ENCODE measurements at places on chromosomes 6 and 20.

DNA sequence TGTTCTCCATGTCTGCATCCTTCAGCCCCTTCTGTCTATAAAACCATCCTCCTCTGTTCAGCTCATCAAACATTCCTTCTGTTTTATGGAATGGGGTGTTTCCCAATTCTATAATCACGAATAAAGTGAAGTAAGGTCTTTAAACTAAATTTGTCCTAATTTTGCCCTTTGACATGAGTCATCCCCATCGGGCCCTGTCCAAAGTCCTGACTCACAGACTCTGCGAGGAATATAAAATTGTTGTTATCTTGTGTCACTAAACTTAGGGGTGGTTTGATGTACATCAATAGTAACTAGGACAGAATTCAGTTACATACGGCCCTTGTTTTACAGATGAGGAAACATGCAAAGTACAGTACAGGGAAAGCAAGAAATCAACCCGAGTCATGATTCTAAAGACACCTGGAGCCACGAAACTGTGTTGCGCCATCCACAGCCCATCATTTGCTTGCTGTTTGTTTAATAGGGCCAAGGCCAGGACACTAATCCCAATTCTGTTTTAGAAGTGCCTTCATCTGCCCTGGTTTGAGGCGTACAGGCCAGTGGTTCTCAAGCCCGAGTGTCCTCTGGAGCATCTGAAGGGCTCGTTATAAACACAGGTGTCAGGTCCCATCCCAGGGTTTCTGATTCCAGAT is 2.8 kb downstream of the ACSS1 start:
- no peak for DNase-seq

GRCh38 chr6:551405-551804 is 105.5 kb downstream of the HUS1B start:
- no peak for DNase-seq

DNA sequence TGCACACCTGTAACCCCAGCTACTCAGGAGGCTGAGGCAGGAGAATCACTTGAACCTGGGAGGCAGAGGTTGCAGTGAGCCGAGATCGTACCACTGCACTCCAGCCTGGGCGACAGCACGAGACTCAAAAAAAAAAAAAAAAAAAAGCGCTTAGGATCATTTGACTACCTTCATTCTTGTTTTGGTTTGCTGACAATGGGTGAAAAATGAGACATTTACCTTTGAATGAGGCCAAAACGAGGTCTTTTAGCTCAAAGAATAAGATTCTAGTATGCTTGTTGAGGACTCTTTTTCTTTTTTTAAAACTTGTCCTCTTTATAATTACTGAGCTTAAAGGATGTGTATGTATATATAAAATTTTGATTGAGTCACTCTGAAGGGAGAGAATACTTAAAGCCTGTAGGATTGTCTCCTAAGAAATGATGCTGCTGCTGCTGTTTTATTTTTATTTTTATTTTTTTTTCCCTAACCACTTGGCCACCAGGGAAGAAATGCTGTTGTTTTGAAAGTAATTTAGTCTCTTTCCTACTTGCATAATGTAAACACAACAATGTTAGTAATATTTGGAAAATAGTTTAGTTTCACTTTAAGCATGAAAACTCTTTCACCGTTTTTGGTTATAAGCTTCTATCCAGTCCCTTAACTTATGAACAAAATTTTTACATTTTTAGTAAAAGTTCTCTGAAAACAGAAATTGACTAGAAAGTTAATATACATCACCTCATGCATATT is 7.9 kb downstream of the UBR2 start:
- no peak for DNase-seq

DNA sequence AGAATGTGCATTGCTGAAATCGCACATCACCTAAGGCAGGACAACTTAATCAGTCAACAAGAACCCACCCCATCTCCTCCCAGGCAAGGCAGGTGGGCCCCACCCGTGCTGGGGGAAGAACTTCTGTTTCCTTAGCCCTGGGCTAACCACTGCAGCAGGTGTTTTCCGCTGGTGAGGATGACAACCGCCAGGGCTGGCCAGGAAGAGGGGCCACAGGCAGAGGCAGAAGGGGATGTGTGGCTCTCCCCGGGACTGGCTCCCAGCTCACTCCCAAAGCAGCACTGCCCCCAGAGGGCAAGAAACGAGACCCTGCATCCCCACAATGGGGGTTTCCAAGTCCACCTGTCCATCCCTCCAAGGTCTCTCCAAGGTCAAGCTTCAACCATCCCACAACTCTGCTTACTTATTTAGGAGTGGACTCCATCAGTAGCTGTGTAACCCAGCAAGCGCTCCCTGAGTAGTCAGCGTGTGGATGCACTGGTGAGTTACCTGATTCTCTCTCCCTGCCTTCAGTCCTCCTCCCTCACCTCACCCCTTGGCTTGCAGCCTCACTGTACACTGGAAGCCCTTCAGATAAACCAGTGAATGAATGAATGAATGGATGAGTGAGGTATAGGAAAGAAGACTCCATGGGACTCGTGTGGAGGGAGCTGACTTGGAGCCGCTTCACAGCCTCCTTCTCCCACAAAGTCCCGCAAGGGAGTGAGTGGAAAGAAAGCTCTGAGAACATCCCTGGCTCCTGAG is 168.2 kb upstream of the CST7 start:
- DNase-seq, result no peak

DNA sequence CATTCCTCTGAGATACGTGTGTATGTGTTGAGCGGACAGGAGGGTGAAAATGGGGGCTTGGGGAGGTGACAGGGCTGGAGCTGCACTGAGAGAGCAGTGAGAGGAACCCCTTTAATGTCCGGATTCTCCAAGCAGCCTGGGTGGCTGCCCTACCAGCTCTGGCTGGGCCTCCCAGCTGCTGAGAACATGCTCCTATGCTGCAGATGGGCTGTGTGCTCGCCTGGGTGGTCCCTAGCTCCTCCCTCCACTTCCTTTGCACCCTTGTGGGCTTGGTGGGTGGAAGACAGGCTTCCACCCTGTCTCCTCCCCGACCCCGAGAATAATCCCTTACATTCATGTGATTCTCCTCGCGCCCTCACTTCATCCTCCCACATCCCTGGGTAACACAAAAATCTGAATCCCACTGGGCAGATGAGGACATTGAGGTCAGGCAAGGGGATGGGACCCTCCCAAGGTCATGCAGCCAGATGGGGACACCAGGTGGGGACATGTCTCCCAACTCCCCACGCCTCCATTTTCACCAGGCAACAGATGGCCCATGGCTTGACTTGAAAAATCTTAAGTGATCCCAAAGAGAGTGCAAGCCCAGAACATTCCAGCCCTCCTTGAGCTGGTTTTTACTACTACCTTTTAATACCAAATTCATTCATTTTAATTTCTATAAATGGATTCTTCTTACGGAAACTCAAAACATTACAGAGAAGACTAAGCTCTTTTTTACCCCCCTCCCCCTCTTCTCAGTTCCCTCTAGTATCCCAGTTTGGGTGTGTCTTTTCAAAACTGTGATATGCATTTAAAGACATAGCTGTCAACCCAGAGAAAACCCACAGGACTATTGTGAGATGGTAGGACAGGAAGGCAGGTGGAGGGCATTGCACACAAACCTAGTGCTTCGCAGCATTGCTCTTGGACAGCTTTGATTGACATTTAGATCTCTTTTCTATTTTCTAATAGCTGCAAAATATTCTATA is 5.0 kb upstream of the PDRG1 start:
- DNase-seq, result no peak

DNA sequence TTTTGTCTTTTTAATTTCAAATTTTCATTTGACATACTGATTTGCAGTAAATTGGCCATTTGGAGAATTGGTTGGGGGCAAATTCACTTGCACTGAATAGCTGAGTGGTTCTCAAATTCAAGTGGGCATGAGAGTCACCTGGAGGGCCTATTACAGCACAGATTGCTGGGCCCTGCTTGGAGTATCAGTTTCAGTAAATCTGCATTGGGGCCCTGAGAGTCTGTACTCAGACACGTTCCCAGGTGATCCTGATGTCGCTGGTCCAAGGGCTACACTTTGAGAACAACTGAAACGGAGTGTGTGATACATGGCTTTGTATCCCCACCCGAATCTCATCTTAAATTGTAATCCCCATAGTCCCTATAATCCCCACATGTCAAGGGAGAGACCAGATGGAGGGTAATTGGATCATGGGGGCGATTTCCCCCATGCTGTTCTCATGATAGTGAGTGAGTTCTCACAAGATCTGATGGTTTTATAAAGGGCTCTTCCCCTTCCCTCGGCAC is 115.9 kb downstream of the KLHL32 start:
- no peak for DNase-seq

DNA sequence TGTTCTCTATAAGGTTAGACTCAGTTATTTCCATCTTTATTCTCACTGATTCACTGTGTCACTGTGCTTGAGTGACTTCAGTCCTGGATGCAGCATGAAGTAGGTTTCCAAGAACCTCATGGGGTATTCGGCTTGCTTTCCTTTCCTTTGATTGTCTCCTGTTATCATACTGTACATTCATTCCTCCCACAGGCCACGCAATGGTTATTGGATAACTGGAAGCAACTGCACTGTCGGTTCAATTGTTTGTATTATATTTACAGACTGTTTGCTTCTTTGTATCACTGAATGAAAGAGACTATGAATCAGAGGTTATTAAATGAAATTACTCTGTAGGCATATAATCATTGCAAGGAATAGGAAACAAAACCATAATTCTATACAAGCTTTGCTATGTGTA is 129.4 kb downstream of the MAP7 start:
- DNase-seq, result no peak

- DNase-seq, result no peak
Measured at GRCh38 chr6:15927531-15928225, 201.2 kb upstream of the MYLIP start.

DNA sequence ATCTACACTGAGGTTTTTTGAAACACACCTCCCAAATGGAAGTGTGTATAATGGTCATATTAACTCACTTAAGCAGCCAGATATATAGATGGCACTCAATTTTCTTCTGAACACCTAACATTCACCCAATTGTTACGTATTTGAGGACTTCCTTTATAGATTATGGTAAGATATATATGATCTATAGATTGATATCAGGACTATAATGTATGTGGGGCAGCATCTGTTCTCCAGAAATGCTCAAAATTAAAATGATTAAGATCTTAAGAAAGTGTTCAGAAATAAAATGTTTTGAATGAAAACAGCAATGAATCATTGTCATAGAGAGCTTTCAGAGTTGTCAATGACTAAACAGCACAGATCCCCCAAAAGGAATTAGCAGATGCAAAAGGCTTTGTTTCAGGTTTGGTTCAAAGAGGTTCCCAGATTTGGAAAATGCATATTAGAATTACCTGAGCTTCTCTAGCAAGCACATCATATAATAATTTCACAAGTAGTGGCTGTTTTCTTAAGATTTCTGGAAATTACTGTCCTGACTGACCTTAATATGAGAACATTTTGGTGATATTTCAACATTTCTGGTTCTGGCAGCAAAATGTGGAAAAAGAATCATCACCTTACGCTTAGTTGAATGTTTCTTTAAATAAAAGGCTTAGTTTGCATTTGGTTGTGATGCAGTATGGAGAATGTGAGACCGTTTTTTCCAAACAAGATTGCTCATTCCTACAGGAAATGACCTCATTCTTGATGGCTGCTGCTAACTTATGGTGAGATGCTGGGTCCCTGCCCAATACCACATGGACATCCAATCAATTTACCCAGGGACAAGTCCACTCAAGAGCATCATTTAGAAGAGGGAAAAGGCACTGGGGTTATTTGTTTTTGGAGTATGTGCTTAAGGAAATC is 31.5 kb downstream of the TRAF3IP2 start:
- DNase-seq, result no peak

DNA sequence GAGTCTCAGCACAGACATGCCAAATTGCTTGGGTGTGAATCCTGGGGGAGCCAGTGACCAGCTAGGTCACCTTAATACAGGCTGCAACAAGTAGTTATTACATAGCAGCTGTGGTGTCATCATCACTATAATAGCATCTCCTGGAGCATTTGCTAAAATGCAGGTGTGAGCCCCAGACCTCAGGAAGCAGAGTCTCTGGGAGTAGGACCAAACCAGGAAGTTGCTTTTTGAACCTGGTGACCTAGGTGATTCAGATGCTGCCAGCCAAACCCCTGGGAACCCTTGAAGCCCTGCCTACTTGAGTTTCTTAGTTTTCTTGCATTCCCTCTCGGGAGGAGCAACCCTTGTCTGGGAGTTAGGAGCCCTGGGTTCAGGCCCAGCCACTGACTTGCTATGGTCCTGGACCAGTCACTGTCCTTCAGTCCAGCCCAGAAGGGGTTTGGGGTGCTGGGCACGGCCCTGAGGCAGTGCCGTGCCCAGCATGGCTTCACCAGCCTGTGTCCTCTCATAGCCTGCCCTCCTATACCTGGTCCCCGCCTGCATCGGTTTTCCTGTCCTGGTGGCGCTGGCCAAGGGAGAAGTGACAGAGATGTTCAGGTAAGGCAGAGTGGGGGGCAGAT is 39.3 kb upstream of the ID1 start:
- DNase-seq, result no peak

DNA sequence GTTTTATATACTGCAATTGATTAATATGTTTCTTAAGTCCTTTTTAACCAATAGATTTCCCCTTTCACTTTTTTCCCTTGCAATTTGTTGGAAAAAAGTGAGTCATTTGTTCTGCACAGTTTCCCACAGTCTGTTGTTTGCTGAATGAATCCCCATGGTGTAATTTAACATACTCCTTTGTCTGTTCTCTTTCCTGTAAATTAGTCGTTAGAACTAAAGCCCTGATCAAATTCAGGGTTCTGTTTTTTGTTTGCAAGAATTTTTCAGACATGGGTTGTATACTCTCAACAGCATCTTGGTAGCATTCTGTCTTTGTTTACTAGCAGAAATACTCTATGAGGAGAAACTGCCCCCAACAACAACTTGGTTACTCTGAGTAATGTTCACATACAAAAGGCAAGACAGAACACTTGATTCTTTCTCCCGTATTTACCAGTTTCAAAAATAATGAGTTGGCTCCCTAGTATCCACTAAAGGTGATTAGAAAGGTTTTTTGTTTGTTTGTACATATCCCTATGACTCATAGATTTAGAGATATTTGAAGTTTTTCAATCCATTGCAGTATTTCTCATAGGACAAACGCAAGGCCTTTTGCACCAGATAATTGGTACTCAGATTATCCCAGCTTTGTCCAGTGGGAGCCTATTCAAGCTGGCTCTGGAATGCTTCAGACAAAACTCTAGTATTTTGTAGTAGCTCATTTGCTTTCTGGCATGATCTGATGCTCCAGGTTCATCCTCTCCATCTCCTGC is 16.5 kb downstream of the BLOC1S5 start:
- DNase-seq, result no peak

- no peak for DNase-seq
Measured at GRCh38 chr6:56152611-56153010, 94.8 kb downstream of the COL21A1 start.

- no peak for DNase-seq
Measured at GRCh38 chr6:75922226-75922625, 150.2 kb downstream of the IMPG1 start.
